ENCODE measurements at places on chromosomes 4 and X.

DNA sequence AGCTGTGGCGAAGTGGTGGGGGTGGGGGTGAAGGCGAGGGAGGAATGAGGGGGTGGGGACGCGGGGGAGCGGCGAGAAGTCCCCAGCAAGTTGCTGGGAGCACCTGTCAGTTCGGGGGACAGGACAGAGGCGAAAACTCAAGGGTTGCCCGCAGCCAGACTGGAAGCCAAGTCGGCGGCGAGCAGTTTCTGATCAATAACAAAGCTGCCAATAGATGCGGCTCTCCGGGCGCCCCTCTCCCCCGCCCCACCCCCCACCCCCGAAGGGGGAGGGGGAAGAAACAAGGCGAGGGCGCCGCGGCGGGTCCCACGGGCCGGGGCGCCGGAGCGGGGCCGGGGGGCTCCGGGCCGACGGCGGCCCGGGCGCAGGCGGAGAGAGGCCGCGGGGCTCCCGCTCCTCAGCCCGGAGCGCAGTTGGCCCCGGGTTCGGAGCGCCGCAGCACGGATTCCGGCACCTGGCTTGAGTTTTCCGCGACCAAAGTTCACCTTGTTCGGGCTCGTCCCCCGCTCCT is 379 bp downstream of the PDGFC start:
- peak; percentile 30 for DNase-seq

DNA sequence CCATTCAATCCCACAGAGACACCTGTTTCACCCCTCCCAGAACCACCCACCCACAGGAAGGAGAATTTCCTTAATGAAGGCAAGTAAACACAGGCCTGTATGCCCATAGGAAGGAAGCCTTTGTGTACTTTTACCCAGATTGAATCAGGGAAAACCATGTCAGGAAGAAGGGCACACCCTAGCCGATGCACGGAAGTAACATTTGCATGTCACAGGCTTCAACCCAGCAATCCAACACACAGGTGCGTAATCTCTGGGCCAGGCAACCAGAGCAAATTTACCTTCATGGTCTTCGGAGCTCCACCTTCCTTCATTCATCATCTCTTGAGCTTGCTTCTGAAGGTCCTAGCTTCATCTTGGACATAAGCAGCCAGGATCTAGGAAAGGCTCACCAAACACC is 206.3 kb downstream of the SHROOM3 start:
- no peak for DNase-seq

- DNase-seq, result no peak
Observed at GRCh38 chr4:39470402-39470801, 11.5 kb downstream of the LIAS start.

GRCh38 chr4:105896461-105896942 is 1.2 kb downstream of the NPNT start:
- DNase-seq, result no peak

- DNase-seq, result no peak
Observed at GRCh38 chr4:127686658-127687057, 43.5 kb upstream of the SLC25A31 start.

- DNase-seq, result no peak
Observed at GRCh38 chr4:148044089-148044911, 312.4 kb downstream of the ARHGAP10 start.

DNA sequence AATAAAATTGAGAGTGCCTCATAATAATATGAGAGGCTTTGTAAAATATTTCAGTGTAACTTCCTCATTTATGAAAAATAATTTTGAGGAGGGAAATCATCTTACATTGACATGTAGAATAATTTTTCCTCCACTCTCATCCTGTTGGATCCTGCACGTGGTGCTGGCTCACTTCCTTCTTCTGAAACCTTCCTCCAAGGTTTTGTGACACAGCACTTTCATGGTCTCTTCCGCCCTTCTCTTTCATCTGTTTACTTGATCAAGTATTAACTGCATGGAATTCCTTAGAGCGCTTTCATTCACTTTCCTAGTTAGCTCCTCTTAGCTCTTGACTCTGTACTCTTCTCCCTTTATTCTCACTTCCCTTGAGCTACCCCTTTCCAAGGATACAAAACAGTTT is 246.5 kb downstream of the RAPGEF2 start:
- no peak for DNase-seq

DNA sequence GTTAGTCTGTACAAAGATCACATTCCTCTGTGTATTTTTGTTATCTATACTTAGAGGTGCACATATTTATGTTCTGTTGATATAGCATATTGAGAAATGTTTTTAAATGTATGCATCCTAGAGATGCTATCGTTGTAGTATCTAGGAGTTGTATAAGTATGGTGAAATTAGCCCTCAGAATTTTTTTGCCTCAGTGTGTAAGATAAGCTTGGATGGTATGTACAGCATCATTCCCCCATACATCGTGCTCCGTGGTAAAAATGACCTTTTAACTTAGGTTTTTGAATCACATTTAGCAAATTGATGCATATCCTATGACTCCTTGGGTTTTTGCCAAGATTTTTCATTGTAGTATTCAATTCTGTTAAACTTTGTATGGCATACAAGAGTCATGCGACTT is 113.5 kb downstream of the RPA4 start:
- no peak for DNase-seq

GRCh38 chr4:154406018-154406795 is 85.4 kb downstream of the DCHS2 start:
- no peak for DNase-seq

- DNase-seq, result no peak
Observed at GRCh38 chr4:17323554-17324385, 188.1 kb downstream of the QDPR start.

DNA sequence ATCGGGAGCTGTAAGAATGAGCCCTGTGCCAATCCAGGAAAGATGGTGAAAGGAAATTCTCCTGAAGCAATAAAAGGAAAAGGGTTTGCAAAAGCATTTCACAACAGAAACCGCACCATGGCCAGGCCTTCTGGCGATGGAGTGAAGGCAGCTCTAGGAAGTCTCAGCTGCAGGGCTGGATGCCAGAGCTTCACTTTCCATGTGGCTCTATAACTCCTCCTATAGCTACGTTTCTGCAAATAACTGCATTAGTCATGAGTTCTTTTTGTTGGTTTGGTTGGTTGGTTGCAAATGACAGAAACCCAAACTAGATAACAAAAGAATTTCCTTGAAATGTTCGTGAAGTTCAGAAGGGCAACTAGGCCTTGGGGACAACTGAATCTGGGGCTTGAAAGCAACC is 84.6 kb downstream of the RELL1 start:
- DNase-seq, result no peak

- DNase-seq, result no peak
Observed at GRCh38 chr4:86633854-86634253, 39.7 kb downstream of the PTPN13 start.

DNA sequence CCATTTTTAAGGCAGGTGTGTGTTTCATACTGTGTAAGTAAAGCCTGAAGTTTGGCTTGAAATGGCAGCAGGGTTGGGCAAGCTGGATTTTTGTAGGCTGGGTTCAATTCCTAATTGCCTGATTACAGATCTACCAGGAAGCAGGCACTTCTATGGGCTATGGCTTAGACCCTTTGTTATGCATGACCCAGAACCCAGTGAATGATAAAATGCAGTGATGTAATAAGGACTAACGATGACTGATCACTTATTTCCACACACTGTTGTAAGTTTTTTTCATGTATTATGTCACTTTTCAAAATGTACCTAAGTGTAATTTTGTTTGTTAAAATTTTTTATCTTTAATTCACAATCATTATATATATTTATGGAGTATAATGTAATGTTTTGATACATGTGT is 8.6 kb downstream of the LANCL3 start:
- DNase-seq, result no peak

DNA sequence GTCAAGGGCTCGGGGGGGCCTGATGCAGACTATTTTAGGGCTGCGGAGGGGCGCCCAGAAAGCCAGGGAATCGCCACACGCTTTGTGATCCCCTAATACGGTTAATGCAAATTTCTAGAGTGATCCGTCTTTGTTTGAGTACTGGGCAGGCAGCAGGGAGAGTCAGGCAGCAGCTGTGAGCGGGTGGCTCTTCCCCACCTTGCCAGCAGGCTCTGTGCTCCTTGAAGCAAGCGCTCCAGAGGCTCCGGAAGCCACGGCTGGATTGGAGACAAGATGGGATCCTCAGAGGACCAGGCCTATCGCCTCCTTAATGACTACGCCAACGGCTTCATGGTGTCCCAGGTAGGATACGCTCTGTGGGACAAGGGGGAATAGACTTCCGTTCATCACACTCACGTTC is at the start of gene ASMT:
TSS of gene ASMT (plus strand) at position 133 of the 400 bp plus-strand sequence. CDS start at position 274, 141 bp downstream.
- no peak for DNase-seq

GRCh38 chr4:44761306-44761705 is 35.0 kb upstream of the GNPDA2 start:
- DNase-seq, result no peak

DNA sequence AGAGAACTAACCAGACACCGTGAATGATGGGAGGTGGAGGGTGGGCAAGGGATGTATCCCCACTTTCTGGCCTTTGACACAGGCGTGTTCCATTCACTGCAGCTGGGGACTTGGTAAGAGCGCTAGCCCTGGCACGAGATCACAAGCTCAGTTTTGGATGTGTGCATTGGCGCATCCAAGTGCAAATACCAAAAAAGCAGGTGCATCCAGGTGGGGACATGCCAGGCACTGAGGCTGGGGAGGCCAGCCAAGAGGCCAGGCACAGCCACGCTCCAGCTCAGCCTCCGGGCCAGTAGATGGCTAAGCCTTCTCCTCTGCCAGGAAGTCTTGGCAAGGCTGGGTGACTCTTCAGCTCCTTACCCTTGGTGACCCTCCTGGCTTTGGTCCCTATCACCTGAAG is 4.4 kb upstream of the ZFP92 start:
- no peak for DNase-seq

GRCh38 chr4:90495936-90496335 is 368.7 kb downstream of the CCSER1 start:
- DNase-seq, result no peak

DNA sequence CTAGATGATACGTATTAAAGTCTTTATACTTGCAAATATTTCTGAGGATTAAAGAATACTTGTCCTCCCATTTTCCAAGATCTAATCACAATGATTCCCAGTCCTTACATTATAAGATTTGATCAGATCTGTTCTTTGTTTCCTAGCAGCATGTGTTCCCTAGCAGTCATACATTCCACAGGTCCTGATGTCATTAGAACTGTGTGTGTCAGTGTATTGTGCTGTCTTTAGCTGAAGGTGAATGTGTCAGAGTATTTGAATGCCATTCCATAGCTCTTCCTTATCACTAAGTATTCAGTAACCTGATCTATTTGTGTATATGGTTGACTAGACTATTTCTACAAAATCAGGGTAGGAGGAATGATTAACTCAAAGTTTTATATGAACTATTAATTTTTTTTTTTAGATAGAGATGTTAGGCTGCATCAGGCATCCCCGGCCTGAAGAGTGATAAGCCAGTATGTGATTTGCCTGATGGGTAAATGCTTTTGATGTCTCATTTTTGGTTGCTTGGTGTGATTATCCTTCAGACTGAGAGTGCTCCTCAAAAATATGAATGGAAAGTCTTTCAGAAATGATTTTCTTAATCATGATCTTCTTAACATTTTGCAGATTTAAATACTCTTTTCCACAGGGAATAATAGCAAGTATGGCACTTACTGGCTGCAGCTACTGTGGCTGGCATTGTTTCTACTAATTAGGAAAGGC is 4.4 kb downstream of the ADGRL3 start:
- DNase-seq, result no peak

DNA sequence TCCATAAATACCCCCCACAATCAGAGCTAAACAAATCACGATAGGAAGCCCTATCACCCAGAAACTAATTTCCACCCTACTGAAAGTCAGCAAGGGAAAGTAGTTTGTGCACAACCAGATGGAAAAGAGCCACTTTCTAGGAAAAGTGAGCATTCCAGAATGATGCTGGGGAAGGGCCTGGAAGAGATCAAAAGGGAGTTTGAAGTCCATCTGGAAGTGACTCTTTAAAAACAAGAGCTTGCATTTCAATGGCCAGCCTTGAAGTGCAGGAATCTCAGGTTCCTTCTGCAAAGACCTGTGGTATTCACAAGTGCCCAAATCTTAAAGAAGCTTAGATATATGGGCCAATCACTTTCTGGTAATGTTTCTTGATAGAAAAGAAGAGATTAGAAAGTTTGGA is 97.0 kb upstream of the LDB2 start:
- no peak for DNase-seq

GRCh38 chrX:32395878-32396277 is 815.5 kb downstream of the DMD start:
- no peak for DNase-seq

DNA sequence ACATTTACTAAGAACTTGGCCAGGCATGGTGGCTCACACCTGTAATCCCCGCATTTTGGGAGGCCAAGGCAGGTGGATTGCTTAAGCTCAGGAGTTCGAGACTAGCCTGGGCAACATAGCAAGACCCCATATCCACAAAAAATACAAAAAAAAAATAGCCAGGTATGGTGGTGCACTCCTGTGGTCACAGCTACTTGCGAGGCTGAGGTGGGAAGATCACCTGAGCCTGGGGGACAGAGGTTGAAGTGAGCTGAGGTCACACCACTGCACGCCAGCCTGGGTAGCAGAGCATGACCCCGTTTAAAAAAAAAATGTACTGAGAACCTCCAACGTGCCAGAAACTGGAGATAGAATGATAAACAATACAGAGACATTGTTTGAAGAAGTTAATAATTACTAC is 8.0 kb downstream of the OPRPN start:
- DNase-seq, result no peak

DNA sequence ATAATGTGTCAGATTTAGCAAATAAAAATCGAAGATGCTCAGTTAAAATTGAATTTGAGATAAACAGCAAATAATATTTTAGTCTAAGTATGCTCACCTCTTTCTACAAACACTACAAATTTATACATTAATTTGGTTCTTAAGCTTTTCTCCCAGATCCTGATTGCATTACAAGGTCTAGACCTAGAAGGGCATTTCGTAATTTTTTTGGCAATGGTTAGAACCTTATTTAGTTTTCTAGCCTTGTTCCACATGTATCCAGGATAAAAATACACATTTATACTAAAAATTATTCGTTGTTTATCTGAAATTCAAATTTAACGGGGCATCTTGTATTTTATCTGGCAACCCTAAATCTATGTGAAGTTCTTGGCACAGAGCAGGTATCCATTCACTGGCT is 2.5 kb upstream of the CDKL5 start:
- no peak for DNase-seq

DNA sequence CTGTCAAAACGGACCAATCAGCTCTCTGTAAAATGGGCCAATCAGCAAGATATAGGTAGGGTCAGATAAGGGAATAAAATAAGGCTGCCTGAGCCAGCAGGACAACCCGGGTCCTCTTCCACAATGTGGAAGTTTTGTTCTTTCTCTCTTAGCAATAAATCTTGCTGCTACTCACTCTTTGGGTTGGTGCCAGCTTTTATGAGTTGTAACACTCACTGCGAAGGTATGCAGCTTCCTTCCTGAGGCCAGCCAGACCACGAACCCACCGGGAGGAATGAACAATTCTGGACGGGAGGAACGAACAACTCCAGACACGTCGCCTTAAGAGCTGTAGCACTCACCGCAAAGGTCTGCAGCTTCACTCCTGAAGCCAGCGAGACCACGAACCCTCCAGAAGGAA is 287.8 kb downstream of the RAPGEF2 start:
- no peak for DNase-seq

- DNase-seq, result no peak
Observed at GRCh38 chr4:74378573-74378972, 13.6 kb downstream of the EREG start.

GRCh38 chr4:107069049-107069448 is 32.9 kb upstream of the DKK2 start:
- no peak for DNase-seq

- DNase-seq, result no peak
Observed at GRCh38 chrX:135644624-135645023, 68.8 kb upstream of the CT45A1 start.

GRCh38 chrX:12319003-12319519 is 180.8 kb downstream of the FRMPD4 start:
- no peak for DNase-seq

GRCh38 chr4:173461170-173461569 is 62.3 kb upstream of the SCRG1 start:
- DNase-seq, result no peak

Measured in head of caudate nucleus (tissue), 42 donors.